ENCODE measurements at places on chromosomes 4 and X. TPM values are rescaled to one million over a fixed set of nuclear protein-coding genes. Genes with fewer than 3 reads are reported as not detected.

ATP6AP1 gene
- 42.4 TPM for polyA plus RNA-seq

COL4A6 gene
- 18.8 TPM for polyA plus RNA-seq

MAOB gene
- 0.10 TPM for polyA plus RNA-seq

DNA sequence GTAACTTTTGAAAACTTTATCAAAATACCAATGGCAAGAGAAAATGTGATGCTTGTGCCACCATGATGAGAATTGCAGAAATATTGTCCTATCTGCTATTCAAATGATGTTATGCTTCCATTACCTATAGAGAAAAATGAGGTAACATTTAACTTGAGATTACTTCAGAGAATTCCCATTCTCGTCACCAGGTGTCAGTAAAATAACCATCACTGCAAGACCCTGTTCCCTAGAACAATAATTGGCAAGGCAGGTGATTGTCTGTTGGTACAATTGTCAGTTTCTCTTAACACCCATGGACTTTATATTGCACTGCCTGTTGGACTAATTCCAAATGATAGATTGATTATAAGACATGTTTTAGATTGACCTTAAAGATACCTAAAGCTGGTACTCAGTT, 179.9 kb downstream of the GABRG1 start:
- H3K27ac ChIP-seq: no peak overlapping the region
- H3K4me1 ChIP-seq: no peaks in the 10 kb centered on the region
- H3K4me3 ChIP-seq: no peak overlapping the region
- no peak for DNase-seq

GRCh38 chr4:156971165-156971675, 379 bp downstream of the PDGFC start:
- no peaks in the 10 kb centered on the region for H3K36me3 ChIP-seq
- no peaks in the 10 kb centered on the region for H3K27me3 ChIP-seq
- peaks cover 31% of the 10 kb centered on the region for H3K4me1 ChIP-seq
- no peak for DNase-seq

DNA sequence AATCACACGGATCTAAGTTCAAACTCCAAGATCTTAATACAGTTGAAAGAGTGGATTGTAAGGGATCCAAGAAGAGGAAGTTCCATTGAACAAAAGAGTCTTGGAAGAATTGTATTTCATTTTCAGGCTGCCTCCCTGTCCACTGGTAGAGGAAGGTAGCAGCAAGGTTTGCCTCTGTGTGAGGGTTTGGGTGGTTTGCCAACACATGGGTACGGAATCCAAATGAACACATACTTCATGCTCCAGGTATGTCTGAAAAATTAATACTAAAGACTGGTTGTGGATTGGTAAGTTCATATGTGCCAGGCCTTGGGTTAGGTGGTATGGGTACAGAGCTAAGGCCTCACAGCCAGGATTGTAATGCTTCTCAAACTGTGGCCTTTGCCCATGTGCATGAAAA, 523.6 kb upstream of the BOD1L1 start:
- no peak for DNase-seq
- peaks cover 16% of the 10 kb centered on the region for H3K4me1 ChIP-seq
- H3K27me3 ChIP-seq: no peaks in the 10 kb centered on the region
- no peak overlapping the region for H3K4me3 ChIP-seq
- no peaks in the 10 kb centered on the region for H3K36me3 ChIP-seq
- no peak overlapping the region for H3K27ac ChIP-seq

CXCL8 gene
- 65.4 TPM for polyA plus RNA-seq

Data from keratinocyte (primary cell).